Progenitor cell of endocrine pancreas (in vitro differentiated cells): ENCODE measurements at places on chromosomes 7 and 10.

GRCh38 chr7:38723327-38723726 is 92.2 kb upstream of the AMPH start:
- DNase-seq = no peak

DNA sequence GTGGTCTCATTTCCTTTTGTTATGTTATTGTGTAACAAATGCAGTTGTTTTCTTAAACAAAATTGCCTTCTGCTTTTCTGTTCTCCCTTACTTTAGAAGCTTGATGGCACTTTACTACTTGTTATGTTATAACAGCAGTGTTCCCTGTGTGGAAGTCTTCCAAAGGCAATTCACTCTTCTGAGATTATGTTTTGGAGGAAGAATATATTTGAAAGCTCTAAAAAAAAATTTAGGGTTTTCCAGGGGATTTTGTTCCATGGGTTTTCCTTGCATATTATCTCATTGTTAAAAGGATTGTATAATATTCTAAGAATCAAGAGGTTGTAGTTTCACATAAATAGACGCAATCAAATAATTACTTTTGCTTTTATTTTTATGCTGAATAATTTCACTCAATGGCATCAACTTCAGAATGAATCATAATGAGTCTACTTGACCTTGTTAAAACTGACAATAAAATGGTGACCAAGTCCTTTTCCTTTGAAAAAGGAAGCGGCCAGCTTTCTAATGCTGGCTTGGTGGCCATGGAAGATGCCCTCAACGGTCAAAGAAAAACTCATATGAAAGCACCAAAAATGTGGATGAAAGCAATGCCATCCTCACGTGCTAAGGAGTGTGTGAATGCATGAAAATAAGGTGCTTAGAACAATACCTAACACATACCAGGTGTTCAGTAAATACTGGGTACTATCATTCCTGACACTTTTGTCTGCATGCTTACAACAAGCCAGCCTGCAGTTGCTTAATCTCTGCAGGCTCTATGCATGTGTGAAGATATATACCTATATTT is 92.4 kb upstream of the KLF6 start:
- DNase-seq = no peak

- no peak for DNase-seq
These were observed 231.8 kb downstream of the PTEN start for GRCh38 chr10:88095223-88095721.

- DNase-seq = no peak
These were observed 46.9 kb downstream of the EGFR start for GRCh38 chr7:55065511-55066229.

DNA sequence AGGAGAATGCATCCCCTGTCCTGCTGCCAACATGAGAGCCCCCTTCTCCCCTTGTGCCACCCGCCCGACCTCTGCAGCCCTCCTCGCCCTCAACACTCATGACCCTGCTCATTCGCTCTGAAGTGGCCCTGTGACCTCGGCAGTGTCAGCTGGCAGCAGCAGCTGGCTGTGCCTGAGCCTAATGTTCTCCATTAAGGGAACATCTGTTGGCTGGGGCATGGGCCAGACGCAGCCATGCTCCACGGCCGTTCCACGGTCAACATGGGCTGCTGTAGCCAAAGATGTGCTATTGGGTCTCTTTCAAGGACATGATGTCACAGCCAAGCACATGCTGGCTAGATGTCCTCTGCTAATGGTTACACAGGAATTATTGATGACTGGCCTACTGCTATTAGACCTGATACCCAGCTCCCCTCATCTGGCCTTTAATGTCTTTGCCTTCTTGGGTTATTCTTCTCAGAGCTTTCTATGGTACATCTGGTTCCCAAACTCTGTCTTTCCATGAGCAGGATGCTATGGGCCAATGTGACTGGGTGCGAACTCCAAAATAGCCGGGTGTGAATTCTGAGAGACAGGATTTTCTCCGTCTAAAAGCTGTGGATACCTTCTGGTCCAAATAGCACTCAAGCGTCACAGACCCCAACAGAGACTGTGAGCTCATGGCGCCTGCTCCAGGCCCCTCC is 22.4 kb downstream of the ADCYAP1R1 start:
- DNase-seq = no peak

GRCh38 chr7:6399351-6399750 is 48.4 kb downstream of the DAGLB start:
- DNase-seq = no peak

- DNase-seq = no peak
These were observed 67.1 kb downstream of the AOAH start for GRCh38 chr7:36657036-36657660.

- DNase-seq = no peak
These were observed 615 bp upstream of the WBP1L start for GRCh38 chr10:102743078-102743587.

GRCh38 chr10:79079490-79080355 is 11.0 kb downstream of the ZMIZ1 start:
- no peak for DNase-seq

- no peak for DNase-seq
These were observed 92.7 kb downstream of the PIP4K2A start for GRCh38 chr10:22621726-22622125.

- no peak for DNase-seq
These were observed 193.3 kb upstream of the ZNF804B start for GRCh38 chr7:88566162-88566729.

GRCh38 chr7:26900251-26900650 is 35.9 kb upstream of the SKAP2 start:
- no peak for DNase-seq

GRCh38 chr7:55438085-55438756 is 73.1 kb downstream of the LANCL2 start:
- no peak for DNase-seq

DNA sequence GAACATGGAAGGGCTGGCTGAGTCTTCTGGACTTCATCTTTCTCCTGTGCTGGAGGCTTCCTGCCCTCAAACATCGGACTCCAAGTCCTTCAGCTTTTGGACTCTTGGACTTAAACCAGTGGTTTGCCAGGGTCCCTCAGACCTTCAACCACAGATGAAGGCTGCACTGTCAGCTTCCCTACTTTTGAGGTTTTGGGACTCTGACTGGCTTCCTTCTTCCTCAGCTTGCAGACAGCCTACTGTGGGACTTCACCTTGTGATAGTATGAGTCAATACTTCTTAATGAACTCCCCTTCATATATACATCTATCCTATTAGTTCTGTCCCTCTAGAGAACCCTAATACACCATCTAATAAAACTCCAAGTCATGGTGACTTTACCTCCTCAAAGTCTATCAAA is 4.0 kb upstream of the CLEC5A start:
- DNase-seq = no peak

- no peak for DNase-seq
These were observed 78.3 kb downstream of the SVOPL start for GRCh38 chr7:138622841-138623240.

DNA sequence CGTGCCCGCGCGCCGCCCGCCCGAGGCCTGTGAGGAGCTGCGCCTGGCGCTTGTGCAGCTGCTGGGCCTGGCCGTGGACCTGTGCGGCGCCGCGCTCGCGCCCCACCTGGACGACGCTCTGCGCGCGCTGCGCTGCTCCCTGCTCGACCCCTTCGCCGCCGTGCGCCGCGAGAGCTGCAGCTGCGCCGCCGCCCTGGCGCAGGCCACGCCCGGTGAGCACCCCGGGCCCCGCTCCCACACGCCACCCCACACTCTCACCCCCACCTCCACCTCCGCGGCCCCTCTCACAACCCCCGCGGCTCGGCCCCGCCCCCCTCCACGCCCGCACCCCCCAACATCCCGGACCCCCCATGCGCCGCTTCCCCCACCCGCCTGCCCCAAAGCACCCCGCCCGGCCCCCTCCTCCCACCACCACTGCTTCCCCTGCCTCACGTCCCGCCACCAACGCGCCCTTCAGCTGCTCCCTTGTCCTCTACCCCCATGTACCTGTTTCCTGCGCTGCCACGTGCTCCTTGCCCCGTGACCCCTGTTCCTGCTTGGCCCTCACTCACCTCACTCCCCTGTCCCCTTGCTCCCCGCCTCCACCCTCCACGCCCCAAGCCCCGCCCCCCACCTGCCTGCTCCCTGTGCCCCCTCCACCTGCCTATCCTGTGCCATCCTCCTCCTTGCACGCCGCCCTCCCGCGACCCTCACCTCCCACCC is at the start of gene PRKAR1B:
Gene PRKAR1B (minus strand): TSS at position 178 of the 702 bp plus-strand sequence. CDS start 15,776 bp downstream, outside the sequence.
- no peak for DNase-seq

DNA sequence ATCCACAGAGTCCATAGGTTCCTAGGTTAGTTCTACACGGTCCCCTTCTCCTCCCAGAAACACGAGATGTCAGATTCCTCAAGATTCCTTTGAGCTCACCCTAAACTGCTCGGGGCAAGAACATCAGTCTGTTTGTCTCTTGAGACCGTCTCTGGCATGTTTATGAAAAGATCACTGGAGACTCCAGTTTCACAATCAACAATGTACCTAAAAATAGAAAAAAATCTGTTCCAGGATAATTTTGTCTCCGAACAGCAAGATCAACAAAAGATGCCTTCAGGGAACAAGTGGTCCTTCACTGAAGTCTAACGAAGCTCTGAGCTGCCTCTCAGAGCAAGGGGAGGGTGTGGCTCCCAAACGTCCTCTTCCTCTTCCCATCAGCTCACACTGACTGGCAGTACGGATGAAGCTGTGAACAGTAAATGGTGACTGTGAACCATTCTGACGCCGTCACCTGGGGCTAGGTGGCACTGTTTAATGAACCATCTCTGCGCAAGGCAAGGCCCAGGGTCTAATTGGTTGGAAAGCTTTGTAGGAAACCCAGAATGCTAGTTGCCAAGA is 156.2 kb upstream of the LYZL1 start:
- DNase-seq = no peak

GRCh38 chr7:144649120-144649519 is 186.7 kb downstream of the TPK1 start:
- no peak for DNase-seq
